ENCODE measurements at places on chromosomes 5 and 9. TPM values are rescaled to one million over a fixed set of nuclear protein-coding genes. Genes with fewer than 3 reads are reported as not detected.

The LCN1 gene
- not detected for total RNA-seq

The GDNF gene
- 0.95 TPM for total RNA-seq

The CNOT8 gene
- total RNA-seq: 32.8 TPM

The NR5A1 gene
- total RNA-seq: not detected

The MYMK gene
- not detected for total RNA-seq

The SLCO4C1 gene
- not detected for total RNA-seq

The SLC34A3 gene
- total RNA-seq: 1.7 TPM

The WHRN gene
- total RNA-seq: 3.0 TPM

The ZNF883 gene
- 0.57 TPM for total RNA-seq

The IFNA21 gene
- total RNA-seq: not detected

The PLPP6 gene
- 8.6 TPM for total RNA-seq

The PCDHB15 gene
- 1.3 TPM for total RNA-seq

The CAMSAP1 gene
- total RNA-seq: 31.2 TPM

The DBH gene
- not detected for total RNA-seq

The CATSPER3 gene
- not detected for total RNA-seq

The HTR4 gene
- 0.76 TPM for total RNA-seq

The C9orf153 gene
- total RNA-seq: not detected

The PCDHGA7 gene
- total RNA-seq: 3.1 TPM

The PNPLA7 gene
- total RNA-seq: 0.79 TPM

The ARID3C gene
- total RNA-seq: not detected

The KIF12 gene
- total RNA-seq: 1.2 TPM

The MARCHF6 gene
- total RNA-seq: 27.6 TPM

The PITX1 gene
- 1,232 TPM for total RNA-seq

DNA sequence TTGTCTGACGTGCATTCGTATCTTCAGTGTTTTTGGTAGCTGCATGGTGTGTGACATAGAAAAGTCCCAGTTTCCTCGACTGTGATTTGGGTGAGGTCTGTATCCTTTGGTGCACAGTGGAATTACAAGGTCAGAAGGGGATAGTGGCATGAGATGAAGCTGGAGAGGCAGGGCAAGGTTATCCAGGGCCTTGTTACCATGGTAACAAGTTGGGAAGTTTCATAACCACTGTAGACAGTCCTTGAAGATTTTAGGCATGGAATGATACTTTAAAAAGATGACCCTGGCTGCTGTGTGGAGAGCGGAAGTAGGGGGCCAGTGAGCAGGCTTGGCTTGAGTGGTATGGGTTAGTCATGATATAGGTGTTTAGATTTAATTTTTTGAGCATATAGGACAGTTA, 11.9 kb downstream of the EHMT1 start:
- no peak for DNase-seq

- no peak for DNase-seq
These were observed 38.1 kb upstream of the NREP start for GRCh38 chr5:111795142-111795541.

- no peak for DNase-seq
These were observed 159.4 kb upstream of the PITX1 start for GRCh38 chr5:135193213-135194125.

- DNase-seq: no peak
These were observed 58.2 kb upstream of the RXRA start for GRCh38 chr9:134267881-134268724.

GRCh38 chr5:40652441-40653220, 27.1 kb upstream of the PTGER4 start:
- DNase-seq: no peak

DNA sequence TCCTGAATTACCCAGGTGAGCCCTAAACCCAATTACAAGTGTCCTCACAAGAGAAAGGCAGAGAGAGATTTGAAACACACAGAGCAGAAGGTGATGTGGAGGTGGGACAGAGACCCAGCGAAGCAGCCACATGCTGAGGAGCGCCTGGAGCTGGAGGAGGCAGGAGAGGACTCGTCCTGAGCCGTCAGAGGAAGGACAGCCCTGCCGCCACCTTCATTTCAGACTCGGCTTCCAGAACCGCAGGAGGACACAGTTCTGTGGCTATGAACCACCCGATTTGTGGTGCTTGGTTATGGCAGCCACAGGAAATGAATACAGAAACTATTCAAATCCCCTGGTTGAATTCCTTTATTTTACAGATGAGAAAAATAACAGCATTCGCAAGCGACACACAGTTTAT, 16.4 kb upstream of the FBP1 start:
- no peak for DNase-seq

- no peak for DNase-seq
These were observed 34.7 kb upstream of the GFPT2 start for GRCh38 chr5:180387798-180388197.

GRCh38 chr9:116499986-116500871, 186.9 kb upstream of the TRIM32 start:
- DNase-seq: no peak

DNA sequence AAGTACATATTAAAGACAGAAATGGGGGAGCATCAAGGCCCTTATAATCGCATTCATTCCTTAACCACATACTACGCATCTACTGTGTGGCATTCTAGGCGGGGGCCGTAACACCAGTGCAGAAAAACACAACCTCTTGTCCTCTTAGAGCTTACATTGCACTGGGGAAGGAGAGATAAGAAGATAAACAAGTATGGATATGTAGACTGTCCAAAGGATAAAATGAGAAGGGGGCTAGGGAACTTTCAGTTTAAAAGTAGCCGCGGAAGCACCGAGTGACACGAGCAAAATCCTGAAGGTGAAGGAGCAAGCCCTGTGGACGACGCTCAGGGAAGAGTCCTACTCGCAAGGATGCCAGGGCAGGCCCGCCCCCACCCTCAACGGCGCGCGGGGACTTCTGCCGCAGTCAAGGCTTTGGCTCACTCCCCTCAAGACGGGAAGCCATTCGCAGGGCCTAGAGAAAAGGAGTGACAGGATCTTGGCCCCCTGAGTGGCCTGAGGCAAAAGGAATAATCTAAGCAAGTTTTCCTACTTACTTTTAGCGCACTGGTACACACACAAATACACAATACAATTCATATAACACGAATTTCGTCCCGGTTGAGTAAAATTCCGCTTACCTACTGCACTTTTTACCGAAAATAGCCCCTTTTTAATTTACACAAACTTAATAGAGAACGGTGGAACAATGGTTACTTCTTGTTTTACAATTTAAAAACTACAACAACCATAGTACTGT, 1.3 kb upstream of the NIPBL start:
- DNase-seq: no peak

- no peak for DNase-seq
These were observed 24.1 kb downstream of the HK3 start for GRCh38 chr5:176875014-176875550.

DNA sequence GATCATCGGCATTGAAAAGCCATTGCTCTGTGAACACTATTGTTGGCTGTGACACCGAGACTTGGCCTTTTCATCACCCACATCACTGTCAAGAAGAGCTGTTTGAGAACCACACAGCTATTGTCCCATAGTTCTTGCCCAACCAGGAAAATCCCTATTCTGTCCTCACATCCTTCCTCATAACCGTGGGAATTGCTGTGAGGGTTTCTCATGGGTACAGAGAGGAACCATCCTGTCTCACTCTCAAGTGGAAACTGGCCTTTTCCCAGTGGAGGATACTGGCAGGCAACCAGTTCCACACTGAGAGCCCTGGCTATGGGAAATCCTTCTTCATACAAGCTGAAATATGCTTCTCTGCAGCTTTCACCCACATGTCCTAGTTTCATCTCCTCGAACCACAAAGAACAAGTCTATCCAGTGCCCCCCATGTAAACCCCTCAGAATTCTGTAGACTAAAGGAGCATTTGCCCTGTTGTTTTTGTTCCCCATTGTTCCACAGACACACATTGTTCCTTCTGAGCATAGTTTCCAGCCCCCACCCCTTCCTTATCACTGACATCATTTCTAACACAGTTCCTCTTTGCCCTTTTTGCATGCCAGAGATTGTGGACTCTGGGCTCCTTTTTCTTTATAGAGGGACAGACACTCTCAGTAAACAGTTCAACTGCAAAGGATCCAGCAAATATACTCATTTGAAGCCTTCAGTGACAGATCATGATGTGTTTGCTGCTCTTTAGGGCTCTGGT, 57.8 kb upstream of the C5orf46 start:
- no peak for DNase-seq

- DNase-seq: no peak
These were observed 49.2 kb upstream of the TSLP start for GRCh38 chr5:111022301-111022700.

DNA sequence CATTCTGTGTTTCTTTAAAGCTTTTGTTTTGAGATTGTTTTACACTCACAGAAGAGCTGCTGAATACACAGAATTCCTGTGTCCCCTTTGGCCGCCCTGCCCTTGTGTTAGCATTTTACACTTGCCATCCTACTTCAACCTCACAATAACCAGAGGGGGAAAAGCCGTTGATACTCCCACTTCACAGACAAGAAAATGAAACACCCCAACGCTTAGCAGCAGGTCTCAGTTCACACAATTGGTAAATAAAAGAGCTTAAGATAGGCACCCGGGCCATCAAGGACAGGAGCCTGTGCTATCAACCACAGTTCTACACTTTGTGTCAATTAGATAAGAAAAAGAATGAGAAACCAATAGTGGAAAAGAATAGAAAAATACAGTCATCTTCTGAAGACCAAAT, 178.0 kb downstream of the SYK start:
- DNase-seq: no peak

DNA sequence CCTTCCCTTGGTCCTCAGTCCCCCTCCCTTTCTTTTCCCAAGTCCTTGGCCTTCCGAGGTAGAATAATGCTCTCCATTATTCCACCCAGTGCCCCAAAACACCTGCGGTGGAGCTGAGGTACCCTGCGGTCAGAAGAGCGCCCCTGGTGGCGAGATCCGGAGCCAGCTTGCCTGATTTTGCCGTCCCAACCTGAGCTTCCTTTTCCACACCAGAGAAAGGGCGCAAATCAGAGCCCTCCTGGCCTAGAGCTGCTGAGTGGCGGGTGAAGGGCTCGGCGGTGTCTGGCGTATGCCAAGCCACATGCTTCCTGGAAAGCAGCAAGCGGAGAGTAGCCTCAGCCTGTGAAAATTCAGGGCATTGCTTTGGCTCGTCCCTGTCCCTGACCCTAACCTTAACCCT, 21.1 kb upstream of the CARTPT start:
- DNase-seq: no peak

GRCh38 chr5:31225118-31225517, 31.6 kb downstream of the CDH6 start:
- DNase-seq: no peak

DNA sequence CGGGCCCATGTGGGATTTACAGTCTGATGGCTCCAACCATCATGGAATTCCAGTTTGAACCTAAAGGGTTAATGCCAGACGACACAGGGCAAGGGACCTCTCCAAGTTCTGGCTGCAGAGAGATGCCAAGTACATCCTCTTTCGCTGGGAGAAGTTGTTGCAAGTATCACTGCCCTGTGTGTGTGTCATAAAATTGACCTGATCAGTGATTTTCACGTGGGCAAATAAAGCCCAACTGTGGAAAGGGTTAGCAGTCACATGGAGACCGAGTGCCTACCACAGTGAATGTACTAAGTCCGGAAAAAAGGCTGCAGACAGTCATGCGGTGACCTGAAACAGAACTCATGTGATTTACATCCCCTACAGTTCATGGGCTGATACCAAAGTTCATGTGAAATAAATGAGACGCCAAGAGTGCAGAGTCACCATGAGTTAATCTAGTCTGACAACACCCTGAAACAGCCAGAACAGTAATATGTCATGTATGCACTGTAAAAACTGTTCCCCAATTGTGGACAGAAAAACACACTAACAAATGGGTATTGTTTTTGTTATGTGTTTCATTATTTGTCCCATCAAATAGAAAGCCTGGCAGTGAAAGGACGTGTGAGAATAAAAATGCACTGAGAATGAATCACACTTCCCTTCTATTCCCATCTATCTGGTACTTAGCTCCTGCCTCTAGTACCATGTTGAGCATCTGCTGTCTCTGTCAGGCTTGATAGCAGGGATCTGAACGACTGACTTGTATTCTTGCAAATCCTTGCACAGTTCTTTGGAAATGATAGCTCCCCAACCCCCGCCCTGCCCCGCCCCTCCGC, 115.7 kb downstream of the SUSD1 start:
- DNase-seq: no peak

DNA sequence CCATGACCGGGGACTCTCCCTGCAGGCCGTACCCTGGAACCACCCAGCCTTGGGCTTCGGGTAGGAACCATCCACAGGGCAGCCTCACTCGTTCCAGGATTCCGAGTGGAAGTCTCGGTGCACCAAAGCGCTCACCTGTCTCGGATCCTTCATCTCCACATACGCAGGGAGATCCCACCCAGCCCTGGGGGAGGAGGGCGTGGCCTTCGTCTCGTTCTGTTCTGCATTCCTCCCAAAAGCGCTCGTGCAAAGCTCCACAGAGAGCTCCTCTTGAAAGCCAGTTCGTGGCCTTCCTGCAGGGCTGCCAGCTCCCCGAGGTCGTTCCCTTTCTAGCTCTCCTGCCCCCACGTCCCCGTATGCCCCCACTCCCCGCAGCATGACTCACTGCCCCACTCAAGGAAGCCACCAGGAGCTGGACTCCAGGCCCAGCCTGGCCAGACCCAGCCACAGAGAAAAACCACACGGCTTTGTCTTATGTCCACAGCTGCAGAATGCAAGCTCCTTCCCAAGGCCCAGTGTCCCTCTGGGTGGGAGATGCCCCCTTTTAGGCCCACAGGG, 65.0 kb upstream of the SARDH start:
- no peak for DNase-seq

- DNase-seq: no peak
These were observed 117.5 kb downstream of the ENTREP1 start for GRCh38 chr9:69442486-69442885.

- no peak for DNase-seq
These were observed 11.4 kb upstream of the ANKRD33B start for GRCh38 chr5:10552183-10553143.

DNA sequence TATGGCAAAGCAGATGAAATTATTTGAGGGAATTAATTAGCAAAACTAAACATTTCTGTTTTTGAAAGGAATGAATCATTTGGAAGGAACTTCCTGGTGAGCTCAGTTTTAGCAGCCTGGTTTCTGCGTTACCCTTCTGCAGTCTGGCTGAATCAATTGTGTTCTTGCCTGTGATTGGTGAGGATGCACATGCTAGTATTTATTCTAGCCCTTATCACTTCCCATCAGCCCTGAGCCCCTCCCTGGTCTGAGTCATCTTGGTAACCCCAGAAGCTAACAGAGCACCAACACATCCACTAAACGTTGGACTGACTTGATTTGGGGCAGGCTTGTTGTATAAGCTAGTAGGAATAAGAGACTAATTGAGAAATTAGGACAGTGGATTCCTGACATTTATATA, 6.6 kb downstream of the TJP2 start:
- no peak for DNase-seq

Measured in esophagus squamous epithelium (tissue), 5 donors.